Natural killer cell treated with Interleukin-12 subunit alpha and Interleukin-12 subunit beta and Interleukin-15 and Interleukin-18, amount 100 ng/mL, for 72 hours (primary cell): ENCODE measurements at places on chromosomes 2 and 18. TPM values are rescaled to one million over a fixed set of nuclear protein-coding genes. Genes with fewer than 3 reads are reported as not detected.

The GAL3ST2 gene
- 0.83 TPM for total RNA-seq

The SLC8A1 gene
- not detected for total RNA-seq

The SULT1C2 gene
- total RNA-seq, result not detected

The STON1 gene
- total RNA-seq, result 1.3 TPM

The CPLX4 gene
- not detected for total RNA-seq

The IL18R1 gene
- total RNA-seq, result 219 TPM

- peaks cover 25% of the 10 kb centered on the region for H3K4me1 ChIP-seq
- peaks cover 7% of the 10 kb centered on the region for H3K36me3 ChIP-seq
- peak overlapping the region; percentile 56 for H3K4me3 ChIP-seq
These were observed 301.4 kb upstream of the TNP1 start for GRCh38 chr2:217160978-217161973.

GRCh38 chr2:10079266-10079869 is 843 bp downstream of the CYS1 start:
- H3K36me3 ChIP-seq, result no peaks in the 10 kb centered on the region
- peaks cover 43% of the 10 kb centered on the region for H3K27me3 ChIP-seq
- H3K4me3 ChIP-seq, result peak overlapping the region; percentile 77
- DNase-seq, result no peak
- peaks cover 19% of the 10 kb centered on the region for H3K4me1 ChIP-seq

- DNase-seq, result peak; percentile 81
- H3K4me1 ChIP-seq, result no peaks in the 10 kb centered on the region
These were observed 44.0 kb downstream of the GNAL start for GRCh38 chr18:11733031-11733430.

DNA sequence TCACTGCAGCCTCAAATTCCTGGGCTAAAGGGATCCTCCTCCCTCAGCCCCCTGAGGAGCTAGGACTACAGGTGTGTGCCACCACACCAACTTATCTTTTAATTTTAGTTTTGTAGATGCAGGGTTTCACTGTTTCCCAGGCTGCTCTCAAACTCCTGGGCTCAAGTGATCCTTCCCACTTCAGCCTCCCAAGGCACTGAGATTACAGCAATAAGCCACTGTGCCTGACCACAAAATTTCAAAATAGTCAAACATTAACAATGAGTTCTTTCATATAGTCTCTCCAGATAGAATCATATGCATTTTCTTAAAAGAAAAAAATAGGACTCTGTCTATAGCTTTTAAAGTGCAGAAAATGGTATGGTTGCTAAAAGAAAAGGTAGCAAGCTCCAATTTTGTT is 24.9 kb upstream of the PID1 start:
- no peaks in the 10 kb centered on the region for H3K27me3 ChIP-seq
- H3K36me3 ChIP-seq, result no peaks in the 10 kb centered on the region
- no peak overlapping the region for H3K4me3 ChIP-seq
- no peak overlapping the region for H3K27ac ChIP-seq

DNA sequence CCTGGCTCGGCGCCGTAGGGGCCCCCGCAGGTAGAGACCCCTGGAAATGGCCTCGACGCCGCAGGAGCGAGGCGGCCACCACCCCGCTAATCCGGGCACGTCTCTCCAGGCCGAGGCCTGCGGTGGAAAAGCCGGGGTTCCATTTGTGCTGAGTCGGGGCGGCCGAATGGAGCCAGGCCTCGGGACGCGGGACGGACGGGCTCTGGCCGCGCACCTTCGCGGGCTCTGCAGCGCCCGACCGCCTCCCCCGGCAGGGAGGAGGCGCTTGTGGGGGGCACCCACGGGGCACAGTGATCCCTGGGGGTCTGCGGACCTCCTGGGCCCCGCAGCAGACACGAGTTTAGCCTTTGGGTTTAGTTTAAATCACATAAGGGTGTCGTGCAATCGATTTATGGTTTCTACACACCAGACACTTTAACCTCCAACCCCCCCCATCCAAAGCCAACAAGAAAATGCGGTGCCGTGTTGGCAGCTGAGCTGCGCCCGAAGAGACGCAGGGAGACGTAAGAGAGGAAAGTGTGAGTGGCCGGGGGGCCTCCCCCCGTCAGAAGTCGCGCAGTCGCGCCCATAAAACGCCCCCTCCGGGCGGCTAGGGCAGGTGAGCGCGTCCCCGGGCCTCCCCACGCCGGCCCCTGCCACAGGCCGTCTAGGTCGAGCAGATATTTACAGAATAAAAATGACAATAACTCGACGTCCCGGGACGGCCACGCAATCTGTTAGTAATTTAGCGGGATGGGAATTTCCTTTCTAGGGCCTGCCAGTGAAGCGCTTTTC is 1.0 kb upstream of the NFATC1 start:
- peaks cover 13% of the 10 kb centered on the region for H3K4me1 ChIP-seq
- DNase-seq, result no peak
- H3K4me3 ChIP-seq, result peak overlapping the region; percentile 66

- H3K27ac ChIP-seq, result peak overlapping the region; percentile 21
- H3K4me3 ChIP-seq, result no peak overlapping the region
- no peaks in the 10 kb centered on the region for H3K36me3 ChIP-seq
- H3K27me3 ChIP-seq, result peaks cover 16% of the 10 kb centered on the region
- peaks cover 10% of the 10 kb centered on the region for H3K4me1 ChIP-seq
These were observed 113.0 kb downstream of the TGFA start for GRCh38 chr2:70440621-70441020.
